ENCODE measurements at places on chromosomes 6 and 20. TPM values are rescaled to one million over a fixed set of nuclear protein-coding genes. Genes with fewer than 3 reads are reported as not detected.

Gene OR2H2
- not detected for total RNA-seq

Gene GABBR1
- total RNA-seq: 0.74 TPM

Gene LY6G6C
- total RNA-seq: not detected

Gene ABHD16B
- total RNA-seq: not detected

Gene PTCRA
- not detected for total RNA-seq

Gene TFAP2A
- not detected for total RNA-seq

All from mammary microvascular endothelial cell (primary cell).